ENCODE measurements at places on chromosomes 16 and 17.

DNA sequence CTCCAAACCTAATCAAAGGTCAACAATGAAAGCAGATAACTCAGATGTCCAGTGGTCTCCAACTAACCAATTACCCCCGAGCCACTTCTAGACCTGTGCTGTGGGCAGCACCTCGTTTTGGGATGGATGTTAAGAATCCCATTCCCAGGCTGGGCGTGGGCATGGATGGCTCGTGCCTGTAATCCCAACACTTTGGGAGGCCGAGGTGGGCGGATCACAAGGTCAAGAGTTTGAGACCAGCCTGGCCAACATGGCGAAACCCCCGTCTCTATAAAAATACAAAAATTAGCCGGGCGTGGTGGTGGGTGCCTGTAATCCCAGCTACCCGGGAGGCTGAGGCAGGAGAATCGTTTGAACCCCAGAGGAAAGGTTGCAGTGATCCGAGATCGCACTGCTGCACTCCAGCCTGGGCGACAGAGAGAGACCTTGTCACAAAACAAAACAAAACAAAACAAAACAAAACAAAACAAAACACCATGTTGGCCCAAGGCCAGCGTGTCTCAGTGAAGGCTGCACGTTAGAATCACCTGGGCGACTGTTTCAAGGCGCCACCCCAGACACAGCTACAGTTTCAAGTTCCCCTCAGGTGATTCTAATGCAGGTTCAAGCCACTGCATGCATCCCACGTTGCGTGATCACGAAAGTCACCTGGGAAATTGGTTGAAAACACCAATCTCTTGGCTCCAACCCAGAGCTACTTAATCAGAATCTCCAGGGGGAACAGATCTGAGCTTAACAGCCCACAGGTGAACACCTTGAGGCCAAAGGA lies 21.3 kb downstream of the COX4I1 start:
- no peak for DNase-seq

DNA sequence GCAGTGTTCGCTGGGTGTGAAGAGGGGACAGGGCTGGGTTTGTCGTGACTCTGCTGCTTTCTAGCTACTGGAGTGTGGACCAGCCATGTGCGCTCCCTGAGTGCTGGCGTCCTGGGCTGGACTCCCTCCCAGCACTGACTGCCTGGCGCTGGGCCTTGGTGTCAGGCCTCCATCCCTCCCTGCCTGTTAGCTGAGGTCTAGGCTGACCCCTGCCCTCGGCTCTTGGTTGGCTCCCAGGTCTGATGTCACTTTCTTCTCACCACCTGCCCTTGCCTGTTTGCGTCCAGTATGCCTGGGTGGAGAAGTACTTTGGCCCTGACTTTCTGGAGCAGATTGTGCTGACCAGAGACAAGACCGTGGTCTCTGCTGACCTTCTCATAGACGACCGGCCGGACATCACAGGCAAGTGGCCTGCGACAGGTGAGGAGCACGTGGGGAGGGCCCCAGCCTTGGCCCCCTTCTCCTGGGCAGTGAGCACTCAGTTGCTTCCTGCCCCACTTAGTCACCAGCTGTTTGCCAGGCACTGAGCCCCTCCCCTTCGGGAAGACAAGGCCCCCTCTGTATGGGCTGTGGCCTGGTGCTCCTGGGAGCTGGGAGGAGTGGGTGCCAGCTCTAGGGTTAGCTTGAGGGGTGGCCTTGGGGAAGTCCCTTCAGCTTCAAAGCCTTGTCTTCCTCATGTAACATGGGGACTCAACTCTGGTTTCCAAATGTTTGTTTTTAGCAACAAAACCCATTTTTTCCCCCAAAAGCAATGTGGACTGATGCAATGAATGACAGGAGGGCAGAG lies 41.5 kb downstream of the NT5M start:
- DNase-seq, result no peak

DNA sequence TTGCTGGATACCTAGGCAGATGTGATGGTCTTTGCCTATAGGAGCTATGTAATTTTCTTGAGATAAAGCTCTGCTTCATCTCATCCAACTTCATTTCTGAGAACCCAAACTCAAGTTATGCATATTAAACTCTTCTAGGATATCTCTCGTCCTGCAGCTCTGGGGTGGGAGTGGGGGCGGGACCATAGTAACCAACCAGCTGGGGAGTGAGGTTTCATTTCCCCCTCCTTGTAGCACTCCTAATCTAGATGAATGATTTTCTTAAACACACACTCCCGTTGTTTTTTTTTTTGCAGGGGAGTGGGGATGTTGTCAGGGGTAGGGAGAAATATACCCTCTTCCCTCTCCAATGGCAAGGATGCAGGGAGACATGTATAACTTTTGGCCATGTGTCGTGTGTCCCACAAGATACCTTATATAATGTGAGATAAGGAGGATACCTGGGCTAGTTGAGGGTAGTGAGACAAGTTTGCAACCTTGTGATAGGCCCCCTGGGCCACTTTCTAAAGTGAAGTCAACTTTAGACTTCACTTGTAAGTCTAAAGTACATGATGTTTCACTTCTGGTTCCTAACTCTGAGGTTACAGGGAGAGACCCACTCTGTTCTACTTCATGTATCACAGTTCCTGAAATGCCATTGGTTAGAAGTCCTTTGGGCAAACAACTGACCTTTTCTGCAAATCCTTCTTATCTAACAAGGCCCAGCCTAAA lies 10.5 kb upstream of the HEATR6 start:
- no peak for DNase-seq

GRCh38 chr17:80785477-80786178 lies 206.0 kb upstream of the CHMP6 start:
- DNase-seq, result no peak

DNA sequence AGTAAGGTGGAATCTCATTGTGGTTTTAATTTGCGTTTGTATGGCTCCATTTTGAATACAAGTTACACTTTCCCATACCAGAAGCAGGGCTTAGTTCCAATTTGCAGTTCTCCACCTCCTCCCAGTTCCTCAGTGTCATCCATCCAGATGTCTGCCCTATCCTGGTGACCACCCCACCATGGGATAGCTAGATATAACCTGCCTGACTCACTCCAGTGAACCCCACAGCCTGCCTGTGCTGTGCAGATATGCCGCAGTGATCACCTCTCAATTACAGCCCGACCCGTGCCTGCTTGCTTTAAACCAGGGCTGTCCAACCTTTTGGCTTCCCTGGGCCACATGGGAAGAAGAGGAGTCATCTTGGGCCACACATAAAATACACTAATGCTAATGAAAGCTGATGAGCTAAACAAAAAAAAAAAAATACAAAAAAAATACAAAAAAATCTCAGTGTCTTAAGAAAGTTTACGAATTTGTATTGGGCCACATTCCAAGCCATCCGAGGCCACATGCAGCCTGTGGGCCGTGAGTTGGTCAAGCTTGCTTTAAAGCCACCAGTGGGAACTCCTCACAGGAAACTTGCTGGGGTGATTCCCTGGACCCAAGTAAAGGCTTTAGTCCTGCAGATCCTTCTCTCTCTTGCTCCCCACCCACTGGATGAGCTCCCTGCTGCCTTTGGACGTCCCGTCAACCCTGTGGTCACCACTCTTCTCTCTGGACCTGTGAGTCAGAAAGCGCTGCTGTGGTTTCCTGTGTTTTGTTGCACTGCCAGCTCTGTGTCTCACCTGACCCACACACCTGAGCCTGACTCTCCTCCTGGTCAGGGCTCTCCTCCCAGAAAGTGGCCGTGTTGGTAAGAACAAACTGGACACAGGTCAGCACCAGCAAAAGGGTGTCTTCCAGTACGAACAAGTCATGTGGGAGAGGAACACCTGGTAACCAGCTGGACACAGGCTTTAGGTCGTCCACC lies 83.0 kb downstream of the EMP2 start:
- no peak for DNase-seq

DNA sequence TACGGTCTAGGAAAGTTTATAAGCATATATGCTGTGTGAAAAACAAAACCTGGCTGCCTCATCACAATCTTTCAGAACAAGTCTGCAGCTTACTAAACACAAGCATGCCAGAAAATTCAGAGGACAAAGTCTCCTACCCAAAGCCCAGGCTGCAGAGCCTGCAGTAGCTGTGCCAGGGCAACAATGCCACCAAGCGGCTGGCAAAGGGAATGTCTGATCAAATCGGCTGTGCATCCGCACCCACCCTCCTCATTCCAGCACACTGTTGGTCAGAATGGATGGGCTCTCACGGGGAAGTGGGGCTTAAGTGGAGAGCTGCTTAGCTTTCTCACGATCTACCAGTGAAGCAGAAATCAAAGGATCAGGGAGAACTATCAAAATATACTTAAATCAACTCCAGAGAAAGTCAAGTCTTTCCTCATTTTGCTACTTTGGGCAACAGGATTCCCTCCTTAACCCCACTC lies 73.5 kb downstream of the CYTH1 start:
- DNase-seq, result peak; percentile 68

DNA sequence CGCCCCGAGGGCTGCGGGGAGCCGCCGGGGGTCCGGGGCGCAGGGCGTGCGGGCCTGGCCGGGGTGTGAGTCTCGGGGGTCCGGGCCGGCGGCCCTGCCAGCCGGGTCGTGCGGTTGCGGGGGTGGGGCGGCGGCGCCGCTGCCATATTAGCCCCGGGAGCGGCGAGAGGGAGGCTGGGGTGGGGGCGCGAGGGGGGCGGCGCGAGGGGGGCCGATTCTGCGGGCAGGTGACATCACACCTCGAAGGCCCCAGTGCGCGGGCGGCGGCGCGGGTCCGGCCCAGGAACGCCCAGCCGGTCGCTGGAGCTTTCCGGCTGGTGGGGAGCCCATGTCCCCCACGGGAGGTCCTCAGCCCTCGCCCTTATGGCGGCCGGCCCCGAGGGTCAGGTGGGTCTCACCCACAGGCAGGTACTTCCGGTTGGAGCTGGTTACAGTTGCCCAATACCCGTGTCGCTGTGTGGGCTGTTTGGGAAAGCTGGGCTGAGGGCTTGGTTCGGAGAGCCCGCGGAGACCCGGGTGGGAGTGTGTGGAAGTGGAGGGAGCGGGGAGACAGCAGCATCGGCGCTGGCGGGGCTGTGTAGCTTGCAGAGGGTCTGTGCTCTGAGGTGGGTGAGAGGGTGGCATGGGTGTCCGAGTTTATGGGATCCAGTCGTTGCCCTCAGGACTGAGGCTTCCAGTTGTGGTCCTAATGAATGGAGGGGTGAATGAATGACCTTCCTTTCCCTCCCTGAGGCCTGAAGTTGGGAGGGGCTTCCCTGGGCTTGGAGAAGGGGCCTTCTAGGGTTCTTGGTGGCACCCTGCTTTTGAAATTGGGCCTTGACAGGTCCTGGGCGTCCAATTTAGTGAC lies 804 bp downstream of the ATP6V0C start:
- peak; percentile 60 for DNase-seq

GRCh38 chr16:63230421-63231040 lies 1194.3 kb upstream of the CDH8 start:
- DNase-seq, result no peak

GRCh38 chr16:28208824-28209223 lies 2.9 kb downstream of the XPO6 start:
- no peak for DNase-seq

DNA sequence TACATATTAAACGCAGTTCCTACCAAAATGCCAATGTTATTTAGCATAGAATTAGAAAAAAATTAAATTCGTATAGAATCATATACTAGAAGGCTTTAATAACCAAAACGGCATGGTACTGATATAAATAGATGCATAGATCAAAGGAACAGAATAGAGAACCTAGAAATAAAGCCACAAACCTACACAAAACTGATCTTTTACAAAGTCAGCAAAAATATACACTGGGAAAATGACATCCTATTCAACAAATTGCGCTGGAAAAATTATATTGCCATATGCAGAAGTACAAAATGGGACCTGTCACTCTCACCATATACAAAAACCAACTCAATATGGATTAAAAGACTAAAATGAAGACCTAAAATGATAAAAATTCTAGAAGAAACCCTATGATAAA lies 1882.6 kb downstream of the TP53TG3F start:
- no peak for DNase-seq

- peak; percentile 72 for DNase-seq
Observed at GRCh38 chr16:23435500-23435899, 17.5 kb downstream of the COG7 start.
